ENCODE measurements at places on chromosomes 2 and 18.

- DNase-seq = no peak
Measured at GRCh38 chr2:240644859-240645301, 19.6 kb downstream of the GPR35 start.

DNA sequence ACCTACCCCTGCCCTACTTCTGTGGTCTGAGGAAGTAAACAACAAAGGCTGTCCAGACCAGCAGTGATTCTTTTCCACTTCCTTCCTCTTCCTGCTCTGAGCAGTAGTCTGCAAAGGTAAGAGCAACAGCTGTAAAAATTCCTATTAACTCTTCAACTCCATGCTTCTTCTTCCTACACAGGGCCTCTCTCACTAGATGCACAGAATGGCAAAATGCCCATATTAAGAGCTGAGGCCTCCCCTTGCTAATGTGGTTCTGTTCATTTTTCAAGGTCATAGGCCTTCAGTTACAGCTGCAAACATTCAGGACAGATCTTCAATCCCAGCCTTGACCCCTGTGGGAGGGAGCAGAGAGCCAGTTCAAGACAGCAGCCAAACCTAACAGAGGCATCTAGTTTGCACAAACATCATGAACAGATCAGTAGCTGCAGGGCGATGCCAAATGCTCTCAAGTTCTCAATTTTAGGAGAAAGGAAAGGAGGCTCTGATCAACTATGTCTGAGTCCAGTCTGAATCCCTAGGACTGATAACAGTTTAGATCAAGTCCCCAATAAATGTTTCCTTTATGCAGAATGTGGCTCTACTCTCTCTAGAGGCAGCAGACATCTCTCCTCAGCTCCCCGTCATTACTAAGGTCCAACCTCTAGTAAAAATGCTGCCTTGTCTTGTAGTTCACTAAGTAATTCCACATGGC, 20.9 kb downstream of the SLC40A1 start:
- DNase-seq = peak; percentile 71

DNA sequence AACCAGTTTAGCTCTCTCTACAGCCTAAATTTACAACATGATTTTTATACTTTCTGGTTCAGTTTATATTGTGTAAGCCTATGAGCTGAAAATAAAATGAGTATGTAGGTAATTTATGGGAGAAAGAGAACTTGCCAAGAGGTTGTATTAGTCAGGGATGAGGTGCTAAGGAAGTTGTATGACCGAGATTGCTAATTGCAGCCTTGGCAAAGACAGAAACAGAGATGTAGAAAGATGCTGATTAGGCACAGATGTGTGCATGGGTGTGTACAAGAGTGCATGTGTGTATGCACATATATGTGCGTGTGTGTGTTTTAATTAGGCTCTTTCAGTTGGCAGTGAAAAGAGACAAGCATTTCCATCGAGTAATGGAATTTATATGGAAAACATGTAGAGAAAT, 213.9 kb downstream of the FBXO15 start:
- DNase-seq = no peak

GRCh38 chr2:145026456-145027455, 506.8 kb upstream of the ZEB2 start:
- peak; percentile 32 for DNase-seq

- no peak for DNase-seq
Measured at GRCh38 chr2:230347659-230348305, 20.8 kb downstream of the SP140L start.

DNA sequence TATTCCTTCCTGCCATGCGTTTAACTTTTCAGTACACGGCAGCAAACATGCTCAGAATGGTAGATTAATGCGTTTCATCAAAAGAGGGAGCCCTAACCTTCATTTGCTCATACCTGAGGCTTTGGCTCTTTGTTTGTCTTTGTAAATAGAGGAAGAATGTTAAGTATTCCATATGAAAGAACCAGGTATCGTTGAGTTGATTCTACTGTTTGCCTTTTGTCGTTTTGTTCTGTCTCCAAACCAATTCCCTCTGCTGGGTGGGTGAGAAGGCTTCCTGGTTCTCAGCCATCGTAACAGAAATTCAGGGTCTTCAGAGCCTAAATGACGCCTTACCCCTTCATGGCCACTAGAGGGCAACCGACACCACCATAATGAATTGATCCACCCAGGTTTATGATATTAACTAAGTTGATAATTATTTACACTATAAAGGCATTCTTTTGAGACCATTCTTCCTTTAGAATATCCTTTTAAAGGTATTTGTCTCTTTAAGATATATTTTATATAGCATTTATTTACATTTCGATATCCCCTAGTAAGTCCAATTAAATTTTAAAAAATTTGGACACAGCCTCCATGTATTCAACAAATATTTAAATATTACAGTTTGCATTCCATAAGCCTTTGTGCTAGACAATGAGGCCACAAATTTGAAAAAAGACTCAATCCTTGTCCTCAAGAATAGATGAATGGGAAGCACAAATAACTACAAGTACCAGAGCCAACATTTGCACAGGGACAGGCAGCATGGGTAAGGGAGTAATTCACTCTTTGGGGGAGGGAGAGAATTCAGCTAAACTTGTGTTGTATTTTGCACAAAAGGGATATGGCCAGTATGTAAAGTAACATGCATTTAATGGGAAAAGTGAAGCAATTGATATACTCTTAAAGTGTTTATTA, 48.1 kb downstream of the TIMM21 start:
- peak; percentile 53 for DNase-seq

DNA sequence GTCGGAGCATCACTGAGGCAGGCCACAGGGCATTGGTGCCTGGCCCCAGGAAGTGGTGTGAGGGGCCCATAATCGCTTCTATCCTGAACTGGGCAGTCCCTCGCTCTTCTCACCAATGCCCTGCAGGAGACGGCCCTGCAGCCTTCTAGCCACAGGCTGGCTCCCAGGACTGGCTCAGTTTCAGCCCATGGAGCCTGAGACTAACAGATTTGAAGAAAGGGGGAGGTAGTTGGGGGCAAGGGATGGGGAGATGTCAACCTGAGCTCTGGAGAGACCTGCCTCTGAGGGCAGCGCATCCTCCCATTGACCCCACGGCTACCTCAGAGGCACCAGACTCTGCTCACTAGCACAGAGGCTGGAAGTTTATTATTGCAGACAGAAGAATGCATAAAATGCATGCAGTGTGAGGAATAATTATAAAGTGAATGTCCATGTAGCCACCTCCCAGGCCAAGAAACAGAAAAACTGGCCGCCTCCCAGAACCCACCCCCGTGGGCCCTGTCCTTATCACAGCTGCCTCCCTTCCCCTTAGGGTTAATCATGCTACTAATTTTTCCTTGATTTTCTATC, 1.4 kb downstream of the TOGARAM2 start:
- DNase-seq = no peak

- DNase-seq = no peak
Measured at GRCh38 chr2:47558768-47559684, 156.1 kb downstream of the MSH2 start.

GRCh38 chr2:175707322-175707721, 294.7 kb downstream of the LNPK start:
- DNase-seq = no peak

DNA sequence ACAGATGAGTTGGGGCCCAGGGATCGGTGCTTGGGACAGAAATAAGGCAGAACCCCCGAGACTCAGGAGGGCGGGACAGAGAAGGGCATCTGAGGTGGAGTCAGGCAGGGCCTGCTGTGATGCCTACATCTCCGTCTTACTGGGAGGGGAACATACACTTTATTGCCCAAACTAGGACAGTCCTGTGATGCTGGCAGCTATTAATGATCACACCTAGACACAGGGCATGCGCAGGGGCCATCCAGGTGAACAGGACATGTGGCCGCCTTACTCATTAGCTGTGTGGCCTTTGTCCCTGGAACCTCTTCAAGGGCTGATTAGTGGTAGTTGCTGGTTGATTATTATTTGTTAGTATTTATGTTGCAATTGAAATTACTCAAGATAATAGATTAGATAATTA, 33.2 kb downstream of the MLPH start:
- DNase-seq = no peak

DNA sequence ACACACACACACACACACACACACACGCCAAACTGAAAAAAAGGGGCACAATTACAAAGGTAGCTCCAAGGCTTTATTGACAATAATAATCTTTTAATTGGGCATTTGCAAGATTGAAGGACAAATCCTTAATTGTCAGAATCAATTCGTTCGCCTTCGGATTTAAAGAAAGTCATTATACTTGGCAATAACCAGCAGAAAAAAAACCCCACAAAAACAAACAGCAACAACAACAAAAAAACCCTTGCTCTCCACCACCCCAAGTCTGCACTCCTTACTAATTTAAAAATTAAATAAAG, 1.8 kb upstream of the HOXD8 start:
- no peak for DNase-seq

DNA sequence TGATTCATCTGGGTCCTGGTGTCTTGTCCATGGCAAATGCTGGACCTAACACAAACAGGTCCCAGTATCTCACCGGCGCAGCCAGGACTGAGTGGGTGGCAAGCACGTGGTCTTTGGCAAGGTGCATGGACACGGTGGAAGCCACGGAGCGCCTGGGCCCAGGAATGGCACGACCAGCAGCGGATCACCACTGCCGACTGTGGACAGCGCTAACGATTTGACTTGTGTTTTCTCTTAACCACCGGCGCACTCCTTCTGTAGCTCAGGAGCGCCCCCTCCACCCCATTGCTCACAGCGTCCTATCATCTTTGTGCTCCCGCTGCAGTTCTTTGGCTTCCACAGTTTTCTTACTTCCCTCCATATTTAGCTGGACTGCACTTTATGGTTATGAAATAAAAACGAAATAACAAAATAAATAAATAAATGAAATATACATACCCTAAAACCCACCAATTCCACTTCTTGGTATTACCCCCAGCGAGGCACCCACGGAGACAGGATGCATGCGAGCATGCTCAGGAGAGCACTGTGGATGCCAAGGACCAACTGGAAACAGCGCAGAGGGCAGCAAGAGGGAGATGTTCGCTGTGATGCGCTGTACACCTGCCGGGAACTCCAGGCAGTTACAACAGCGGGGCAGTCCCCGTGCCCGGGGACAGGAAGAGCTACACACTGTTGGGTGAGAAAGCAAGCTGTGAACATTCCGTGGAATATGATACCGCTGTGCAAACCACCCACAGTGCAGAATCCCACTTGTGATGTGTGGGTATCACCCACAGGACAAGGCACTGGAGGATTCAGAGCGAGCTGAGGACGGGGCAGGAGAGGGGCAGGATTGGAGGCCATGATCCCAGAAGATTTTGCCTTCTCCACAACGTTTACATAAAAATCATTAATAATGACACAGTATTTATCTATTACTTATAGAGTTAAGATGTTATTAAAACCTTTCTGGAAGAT, 7.0 kb upstream of the CIDEA start:
- DNase-seq = peak; percentile 54

- no peak for DNase-seq
Measured at GRCh38 chr2:150627526-150627925, 140.1 kb upstream of the RND3 start.

DNA sequence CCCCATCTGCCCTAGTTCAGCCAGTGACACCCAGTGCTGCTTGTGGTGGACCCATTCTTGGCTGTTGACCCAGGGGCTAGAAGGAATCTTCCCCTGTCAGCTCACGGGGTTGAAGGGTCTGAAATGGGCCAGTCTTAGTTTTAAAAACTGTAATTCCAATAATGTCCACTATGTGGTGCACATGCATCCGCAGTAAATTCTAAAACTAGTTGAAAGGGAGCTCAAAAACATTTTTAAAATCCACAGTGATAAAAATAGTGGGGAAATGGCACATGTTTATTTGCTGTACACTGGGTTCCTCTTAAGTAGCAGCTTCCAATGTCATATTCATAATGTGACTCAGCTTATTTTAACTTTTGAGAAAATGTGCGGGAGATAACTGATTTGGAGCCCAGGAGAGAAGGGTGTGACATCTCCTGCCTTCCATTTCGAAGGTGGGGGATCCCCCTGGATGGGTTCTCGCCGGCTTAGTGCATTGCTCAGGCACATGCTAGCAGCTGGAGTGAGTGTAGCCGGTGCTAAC, 32.8 kb downstream of the GRHL1 start:
- no peak for DNase-seq

DNA sequence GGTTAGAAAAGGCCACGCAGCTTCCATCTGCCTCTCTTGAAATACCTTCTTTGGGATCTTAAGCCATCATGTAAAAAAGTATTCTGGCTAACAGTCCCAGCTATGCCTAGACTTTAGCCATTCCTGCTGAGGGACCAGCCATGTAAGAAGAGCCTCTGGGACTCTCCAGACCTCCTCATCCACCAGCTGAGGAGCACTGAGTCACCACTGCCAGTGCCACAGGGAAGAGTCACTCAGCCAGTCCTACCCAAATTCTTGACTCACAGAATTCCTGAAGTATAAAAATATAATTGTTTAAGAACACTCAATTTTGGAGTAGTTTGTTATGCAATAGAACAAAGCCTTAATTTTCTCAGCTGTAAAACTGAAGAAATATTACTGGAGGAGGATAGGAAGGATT, 436.7 kb downstream of the ZEB2 start:
- DNase-seq = no peak

DNA sequence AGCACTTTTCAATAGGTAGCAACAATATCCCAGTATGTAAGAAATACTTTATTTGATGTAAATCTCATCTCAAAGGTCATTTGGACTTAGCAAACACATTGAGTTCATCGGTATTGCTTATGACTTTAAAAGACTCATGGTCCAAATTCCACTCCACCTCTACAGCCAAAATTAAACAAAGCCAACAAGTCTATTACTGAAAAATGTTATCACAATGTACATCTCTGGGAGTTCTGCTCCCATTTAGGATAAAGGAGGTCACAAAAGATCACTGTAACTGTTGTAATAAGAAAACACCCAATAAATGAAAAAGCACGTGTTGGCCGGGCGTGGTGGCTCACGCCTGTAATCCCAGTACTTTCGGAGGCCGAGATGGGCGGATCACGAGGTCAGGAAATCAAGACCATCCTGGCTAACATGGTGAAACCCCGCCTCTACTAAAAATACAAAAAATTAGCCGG, 50.0 kb downstream of the ESCO1 start:
- DNase-seq = no peak

- no peak for DNase-seq
Measured at GRCh38 chr2:28666496-28667184, 85.0 kb upstream of the PPP1CB start.

GRCh38 chr2:216285701-216286100, 86.6 kb downstream of the MARCHF4 start:
- peak; percentile 6 for DNase-seq

DNA sequence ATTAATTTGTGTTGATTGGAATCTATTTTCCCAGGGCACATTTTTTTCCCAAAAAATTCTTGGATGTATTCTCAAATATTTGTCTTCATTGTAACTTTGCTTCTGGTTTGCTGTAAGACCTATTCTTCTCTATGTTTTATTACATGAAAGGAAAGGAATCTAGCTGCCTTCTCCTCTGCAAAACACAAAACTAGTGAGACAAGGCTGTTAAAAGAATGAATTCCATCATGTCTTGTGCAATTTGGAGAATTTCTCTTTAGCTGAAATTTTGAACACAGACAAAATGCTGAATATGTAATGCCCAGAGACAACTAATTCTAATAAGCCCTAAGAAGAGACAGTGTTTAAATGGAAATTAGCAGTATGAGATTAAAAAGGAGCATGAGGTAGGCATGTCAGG, 275.9 kb downstream of the CDH20 start:
- DNase-seq = no peak
